ENCODE measurements at places on chromosomes 12 and 14.

- DNase-seq: peak; percentile 49
Observed at GRCh38 chr12:121805171-121806008, 1.6 kb downstream of the SETD1B start.

- DNase-seq: peak; percentile 81
Observed at GRCh38 chr14:22319526-22320361, 269.3 kb downstream of the DAD1 start.

- peak; percentile 2 for DNase-seq
Observed at GRCh38 chr14:36512585-36513003, 7.4 kb downstream of the NKX2-1 start.

DNA sequence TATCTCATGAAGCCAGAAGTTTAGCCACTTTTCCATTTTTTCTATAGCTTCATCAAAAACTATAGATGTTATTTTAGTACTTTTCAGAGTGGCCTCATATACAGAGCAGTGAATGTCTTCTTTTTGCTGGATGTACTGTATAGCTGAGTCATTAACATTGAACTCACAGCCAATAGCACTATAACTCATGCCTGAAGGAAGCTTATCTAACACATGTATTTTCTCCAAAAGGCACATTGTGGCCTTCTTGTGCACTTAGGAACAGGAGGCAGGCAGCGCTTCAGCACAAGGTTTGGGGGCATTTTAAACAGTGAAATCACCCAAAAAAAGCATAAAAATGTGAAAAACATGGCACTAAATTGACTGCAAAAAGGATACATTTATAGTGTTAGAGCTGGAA is 336.8 kb upstream of the TMTC1 start:
- DNase-seq: no peak

DNA sequence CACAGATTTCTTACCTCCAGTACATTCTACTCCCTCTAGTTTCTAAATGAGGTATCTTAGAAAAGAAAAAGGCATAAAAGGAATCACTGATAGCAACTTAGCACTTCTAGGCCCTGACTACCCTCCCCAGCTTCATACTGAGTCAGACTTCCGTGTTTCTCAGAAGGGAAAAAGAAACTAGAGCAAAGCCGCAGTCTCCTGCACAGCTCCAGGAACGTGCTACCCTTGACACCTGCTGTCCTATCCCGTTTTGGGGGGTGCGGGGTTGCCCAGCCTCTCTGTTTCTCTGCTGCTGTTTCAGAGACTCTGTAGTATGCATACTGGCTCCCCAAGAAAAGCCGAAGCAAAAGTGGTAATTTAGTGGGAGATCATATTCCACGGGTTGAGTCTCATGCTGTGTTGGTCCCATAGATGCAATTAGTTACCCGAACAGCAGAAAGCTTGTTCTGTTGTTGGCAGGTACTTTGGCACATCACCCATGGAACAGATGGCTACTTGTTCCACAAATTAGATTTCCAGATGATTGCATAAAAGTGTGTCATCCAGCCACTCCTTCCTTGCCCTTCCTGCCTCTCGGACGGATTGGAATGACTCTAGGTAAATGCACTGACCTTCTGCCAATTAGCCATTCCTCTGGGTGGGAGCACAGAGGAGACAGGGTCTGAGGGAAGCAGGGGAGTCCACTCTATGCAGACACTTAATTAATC is 438.1 kb downstream of the FUT8 start:
- no peak for DNase-seq

- no peak for DNase-seq
Observed at GRCh38 chr12:113587720-113588119, 116.0 kb upstream of the LHX5 start.

DNA sequence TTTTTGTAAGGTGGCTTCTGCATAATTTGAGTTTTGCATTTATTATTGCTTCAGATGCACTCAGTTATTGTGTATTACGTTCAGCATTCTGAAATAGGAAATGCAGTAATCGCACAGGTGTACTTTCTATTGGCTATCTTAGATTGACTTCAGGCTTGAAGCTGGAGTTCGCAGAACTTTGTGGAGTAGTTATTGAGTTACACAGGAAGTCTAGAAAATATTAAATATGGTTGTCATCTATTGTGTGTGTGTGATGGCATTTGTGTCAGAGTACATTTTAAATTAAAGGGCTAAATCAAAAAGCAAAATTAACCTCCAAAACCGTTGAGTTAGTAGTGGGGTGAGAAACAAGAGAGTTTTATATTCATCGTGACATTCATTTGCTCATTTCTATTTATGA is 2.7 kb downstream of the ARID2 start:
- DNase-seq: no peak

GRCh38 chr12:32964981-32965585 is 68.5 kb upstream of the PKP2 start:
- DNase-seq: peak; percentile 20

GRCh38 chr14:52950410-52950897 is 396 bp downstream of the FERMT2 start:
- DNase-seq: peak; percentile 71

DNA sequence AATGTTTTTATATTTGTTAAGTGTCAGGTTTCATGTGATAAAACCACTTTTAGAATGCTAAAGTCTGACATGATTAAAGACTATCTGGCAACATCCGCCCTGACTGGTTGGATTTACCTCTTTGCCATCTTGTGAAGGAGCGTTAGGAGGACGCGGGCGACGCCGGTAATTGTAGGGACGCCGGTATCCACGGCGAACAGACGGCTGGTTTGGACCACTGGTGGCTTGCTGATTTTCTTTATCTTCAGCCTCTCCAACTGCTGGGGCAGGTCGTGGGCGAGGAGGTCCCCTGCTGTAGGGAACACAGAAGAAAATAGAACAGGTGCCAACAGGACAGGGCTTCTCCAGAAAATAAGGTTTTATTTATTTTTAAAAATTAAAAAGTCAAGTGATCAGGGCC is 21.3 kb downstream of the YBX3 start:
- DNase-seq: no peak

- DNase-seq: no peak
Observed at GRCh38 chr14:85058150-85058549, 471.8 kb upstream of the FLRT2 start.

DNA sequence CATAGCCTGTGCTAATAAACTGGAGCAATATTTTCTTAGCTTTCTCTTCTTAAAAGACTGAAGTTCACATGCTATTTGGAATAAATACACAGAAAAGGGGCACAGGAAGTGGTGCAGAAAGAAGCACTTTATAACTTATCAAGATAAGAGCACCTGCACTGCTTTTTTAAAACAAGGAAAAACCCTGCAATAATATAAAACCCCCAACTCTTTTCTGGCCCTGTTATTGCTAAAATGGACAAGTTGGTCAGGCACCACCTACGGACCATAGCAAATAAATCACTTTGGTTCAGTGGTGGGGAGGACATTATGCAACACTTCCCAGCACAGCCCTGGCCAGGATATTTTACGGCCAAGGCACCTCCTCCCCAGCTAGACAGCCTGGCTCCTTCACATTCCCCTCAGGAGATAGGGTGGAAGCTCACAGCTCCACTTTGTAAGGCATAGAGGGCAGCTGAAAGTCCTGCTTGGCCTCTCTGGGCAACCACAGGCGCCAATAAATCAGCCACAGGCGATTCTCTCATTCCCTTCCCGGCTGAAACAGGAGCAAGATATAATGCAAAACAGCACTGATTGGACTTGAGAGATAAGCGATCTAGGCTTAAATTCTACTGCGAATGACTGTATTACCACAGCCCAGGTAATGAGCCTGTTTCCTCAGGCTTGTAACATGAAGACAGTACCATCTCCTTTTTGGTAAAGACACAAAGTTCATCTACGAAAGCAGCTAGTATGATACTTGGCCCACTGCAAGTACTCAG is 2.0 kb downstream of the ZBTB25 start:
- DNase-seq: no peak

DNA sequence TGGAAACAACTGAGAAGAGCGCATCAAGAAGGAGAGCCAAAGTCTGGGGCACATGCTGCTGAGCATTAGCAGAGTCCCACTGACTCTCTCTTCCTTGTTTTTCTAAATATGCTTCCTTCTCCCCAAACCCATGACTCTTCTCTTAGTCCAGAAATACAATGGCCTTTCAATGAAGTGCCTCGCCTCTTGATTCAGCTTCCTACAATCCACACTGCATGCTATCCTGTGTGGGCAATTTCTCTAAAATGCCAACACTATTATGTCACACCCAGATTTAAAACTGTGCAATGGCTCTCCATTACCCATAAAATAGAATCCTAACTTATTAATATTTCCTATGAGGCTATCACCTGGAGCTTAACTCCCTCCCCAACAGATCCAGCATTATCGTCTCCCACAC is 198.6 kb downstream of the RPAP3 start:
- DNase-seq: no peak

GRCh38 chr14:34029921-34030334 is 79.1 kb upstream of the EGLN3 start:
- DNase-seq: no peak

- DNase-seq: peak; percentile 20
Observed at GRCh38 chr14:68788275-68788995, 4.4 kb downstream of the ZFP36L1 start.

DNA sequence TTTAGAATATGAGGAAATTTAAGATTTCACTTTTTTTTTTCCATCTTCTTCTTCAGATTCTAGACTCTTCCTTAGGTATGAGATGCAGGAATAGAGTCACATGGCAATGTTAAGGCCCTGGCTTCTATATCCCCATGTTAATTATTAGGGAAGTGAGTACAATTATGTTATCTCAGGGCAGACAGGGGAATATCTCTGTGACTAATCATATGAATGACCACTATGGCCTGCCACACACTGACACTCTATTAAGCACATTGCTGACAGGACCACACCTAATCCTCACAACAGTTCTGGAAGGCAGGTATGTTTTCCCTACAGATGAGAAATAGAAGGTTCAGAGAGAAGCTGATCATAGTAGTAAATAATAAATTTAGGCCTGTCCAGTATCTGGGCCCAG is 69.4 kb upstream of the PTPRQ start:
- DNase-seq: no peak

DNA sequence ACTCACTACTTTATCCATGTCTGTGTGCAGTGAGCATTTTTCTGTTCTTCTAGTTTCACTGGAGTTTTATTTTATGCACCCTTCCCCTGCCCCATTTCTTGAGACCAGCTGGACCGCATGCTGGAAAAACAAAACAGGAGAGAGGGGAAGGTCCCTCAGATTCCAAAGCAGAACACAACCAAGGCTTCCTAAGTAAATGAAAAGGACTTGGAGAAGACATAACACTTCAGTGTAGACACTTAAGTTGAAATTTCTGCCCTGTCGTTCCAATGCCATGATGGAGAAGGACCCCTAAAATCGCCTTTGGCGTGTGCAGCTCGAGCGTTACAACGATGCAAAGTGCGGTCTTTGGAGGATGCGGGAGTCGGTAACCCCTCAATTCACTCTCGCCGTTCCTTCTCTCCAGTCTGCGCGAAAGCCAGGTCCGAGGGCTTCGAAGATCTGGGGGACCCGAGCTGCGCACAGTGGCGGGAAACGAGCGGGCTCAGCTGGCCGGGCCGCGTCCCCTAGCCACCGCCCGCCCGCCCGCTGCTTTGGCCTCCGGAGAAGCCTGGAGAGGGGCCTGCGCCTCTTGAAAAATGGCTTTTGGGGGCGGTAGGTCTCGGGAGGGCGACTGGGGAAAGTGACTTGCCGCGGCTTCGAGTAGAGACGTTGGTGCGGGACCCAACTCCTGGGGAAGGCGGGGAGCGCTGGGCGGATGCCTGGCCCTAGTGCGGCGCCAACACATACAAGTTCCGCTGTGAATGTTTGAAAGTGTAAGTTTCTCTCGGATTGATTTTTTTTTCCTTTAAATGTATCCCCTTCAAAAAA is 11.2 kb upstream of the HOXC13 start:
- no peak for DNase-seq

- no peak for DNase-seq
Observed at GRCh38 chr12:89165703-89166102, 186.6 kb downstream of the DUSP6 start.

DNA sequence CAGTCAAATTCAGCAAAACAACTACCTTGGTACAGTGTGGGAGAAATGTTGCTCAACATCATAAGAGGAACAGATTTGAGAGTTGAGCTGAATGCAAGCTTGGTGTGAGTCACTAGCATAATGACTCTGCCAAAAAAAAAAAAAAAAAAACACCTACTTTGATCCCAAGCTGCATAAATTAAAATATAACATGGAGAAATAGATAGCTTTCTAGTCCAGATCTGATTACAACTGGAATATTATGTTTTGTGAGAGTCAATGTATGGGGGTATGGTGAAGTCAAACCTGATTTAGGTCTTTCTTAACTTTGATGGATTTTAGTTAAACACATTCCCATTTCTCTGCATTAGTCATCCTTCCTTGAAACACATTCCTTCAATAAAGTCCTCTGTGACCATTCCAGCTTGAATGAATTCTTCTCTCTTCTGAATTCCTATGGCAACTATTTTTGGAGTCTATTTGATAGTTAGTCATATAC is 188.1 kb downstream of the SLC5A8 start:
- DNase-seq: no peak

DNA sequence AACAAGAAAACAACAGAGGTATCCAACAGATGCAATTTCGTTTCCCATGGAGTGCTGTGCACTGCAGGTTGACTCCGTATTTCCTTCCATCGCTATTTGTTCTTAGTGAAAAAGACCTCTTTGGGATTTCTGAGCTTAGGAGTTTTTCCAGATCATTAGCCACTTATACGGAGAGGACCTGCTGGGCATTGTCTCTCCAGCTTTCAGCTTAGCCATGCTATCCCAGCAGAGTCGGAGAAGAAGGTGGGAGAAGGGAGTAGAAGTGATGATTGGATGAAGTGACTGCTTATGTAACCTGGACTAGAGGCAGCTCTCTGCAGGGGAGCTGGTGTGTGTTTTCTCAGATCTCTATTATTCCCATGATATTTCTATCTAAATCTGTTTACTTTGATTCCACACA is 737.7 kb downstream of the DIO2 start:
- DNase-seq: no peak

- peak; percentile 37 for DNase-seq
Observed at GRCh38 chr14:96585672-96586013, 83.5 kb downstream of the PAPOLA start.

DNA sequence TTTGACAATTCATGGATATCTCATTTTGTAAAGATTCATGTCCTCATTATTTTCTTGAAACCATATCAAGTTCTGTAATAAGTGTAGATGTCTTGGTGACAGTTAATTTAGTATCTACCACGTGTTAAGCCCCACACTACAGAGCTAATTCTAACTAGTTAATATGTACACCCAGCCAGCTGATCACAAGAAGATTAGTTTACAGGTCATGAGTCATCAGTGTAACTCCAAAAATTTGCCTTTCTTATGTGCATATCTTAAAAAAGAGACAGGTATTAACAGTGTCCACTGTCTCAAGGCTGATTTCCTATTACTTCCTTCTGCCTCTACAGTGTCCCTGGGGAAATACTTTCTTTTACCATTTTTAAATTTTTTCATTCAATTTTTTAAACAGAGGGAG is 13.3 kb upstream of the YBX3 start:
- no peak for DNase-seq

DNA sequence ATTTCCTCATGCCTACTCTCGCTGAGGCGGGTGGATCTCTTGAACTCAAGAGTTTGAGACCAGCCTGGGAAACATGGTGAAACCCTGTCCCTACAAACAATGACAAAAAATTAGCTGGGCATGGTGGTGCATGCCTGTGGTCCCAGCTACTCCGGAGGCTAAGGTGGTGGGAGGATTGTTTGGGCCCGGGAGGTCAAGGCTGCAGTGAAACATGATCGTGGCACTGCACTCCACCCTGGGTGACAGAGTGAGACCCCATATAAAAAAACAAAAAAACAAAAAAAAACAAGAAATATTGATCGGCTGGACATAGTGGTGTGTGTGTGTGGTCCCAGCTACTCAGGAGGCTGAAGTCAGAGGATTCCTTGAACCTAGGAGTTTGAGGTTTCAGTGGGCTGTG is 9.2 kb downstream of the MOAP1 start:
- no peak for DNase-seq

- no peak for DNase-seq
Observed at GRCh38 chr12:10563966-10564365, 49.4 kb downstream of the MAGOHB start.
